CD14-positive monocyte (primary cell): ENCODE measurements at places on chromosomes 2 and 18. TPM values are rescaled to one million over a fixed set of nuclear protein-coding genes. Genes with fewer than 3 reads are reported as not detected.

Gene KLHL29
- not detected for polyA plus RNA-seq

Gene ATP6V1C2
- polyA plus RNA-seq: not detected

Gene IL1RL1
- polyA plus RNA-seq: not detected

Gene CLEC4F
- 6.8 and 17.0 TPM in 2 replicates for polyA plus RNA-seq

Gene SLC4A5
- 0.39 and 1.1 TPM in 2 replicates for polyA plus RNA-seq

Gene MLPH
- not detected for polyA plus RNA-seq

Gene SNORC
- polyA plus RNA-seq: not detected

Gene GPBAR1
- 181 TPM for polyA plus RNA-seq

Gene ZNF385B
- not detected for polyA plus RNA-seq
